GM03348 (cell line): ENCODE measurements at places on chromosomes 1 and 21.
A peak's percentile ranks its signal among the peaks of the same experiment; 100 is the strongest.

DNA sequence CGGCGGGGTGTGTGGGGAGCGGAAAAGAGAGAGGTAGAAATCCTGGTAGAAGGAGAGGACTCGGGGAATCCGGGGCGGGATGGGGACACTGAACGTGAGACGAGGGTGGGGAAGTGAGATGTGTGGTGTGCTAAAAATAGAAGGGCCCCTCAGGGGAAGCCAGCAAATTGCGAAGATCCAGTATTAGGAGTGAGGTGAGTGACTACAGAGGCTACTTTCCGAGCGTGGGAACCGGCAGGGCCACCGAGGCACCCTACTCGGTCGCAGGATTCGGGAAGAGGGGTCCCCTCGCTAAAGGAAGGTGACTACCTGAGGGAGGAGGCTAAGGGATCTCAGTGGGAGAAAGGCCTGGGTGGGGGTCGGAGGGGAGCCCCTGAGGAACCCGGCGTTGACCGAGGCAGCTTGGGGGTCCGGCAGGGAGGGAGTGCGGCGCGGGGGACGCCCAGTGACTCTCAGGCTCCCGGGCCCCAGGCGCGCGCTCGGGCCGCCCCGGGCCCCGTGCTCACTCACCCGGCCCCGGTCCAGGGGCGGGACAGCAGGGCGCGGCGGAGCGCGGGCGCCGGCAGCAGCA is 318 bp downstream of the ALDH4A1 start:
- peak; percentile 50 for DNase-seq

GRCh38 chr21:39660191-39660980 is 47.6 kb downstream of the B3GALT5 start:
- peak; percentile 83 for DNase-seq

- no peak for DNase-seq
Measured at GRCh38 chr21:38499296-38499695, 1.0 kb upstream of the ERG start.

GRCh38 chr1:52057876-52058415 is 1.9 kb downstream of the BTF3L4 start:
- peak; percentile 20 for DNase-seq

DNA sequence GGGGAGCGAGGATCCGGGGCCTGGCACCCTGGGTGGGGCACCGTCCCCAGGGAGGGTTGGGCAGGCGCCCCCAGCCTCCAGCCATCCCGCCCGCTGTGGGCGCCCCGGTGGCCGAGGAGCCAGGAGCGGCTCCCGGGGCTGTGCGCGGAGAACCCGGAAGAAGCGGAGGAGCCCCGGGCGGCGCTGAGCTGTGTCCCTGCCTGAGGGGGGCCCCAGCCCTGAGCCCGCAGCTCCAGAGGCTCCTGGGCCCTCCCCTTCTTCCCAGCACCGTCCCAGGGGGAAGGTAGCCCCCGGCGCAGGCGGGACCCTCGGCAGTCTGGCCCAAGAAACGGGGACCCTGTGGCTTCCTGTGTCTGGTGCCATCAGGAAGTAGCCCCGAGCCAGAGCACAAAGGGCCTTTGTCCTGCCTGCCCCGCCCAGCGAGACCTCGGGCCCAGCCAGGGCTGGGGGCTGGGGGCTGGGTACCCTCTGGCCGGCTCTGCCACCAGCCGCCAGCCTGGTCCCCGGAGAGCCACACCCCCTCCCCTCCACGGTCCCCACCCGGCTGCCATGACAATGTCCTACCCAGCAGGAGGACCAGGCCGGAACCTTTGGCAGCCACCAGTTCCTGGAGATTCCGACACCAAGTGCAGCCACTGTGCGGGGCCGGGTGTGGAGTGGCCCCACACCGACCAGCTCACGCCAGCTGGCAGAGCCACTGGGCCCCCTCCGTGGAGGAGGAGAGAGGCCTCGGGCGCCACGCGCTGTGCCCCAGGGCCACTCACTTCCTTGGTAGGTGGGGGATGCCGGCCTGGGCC is 15.6 kb upstream of the TTLL10 start:
- DNase-seq = peak; percentile 77

- peak; percentile 18 for DNase-seq
Measured at GRCh38 chr1:182952677-182953444, at the start of gene SHCBP1L. Gene SHCBP1L (minus strand): TSS chr1:182953166. CDS start chr1:182953133, 33 bp downstream.

GRCh38 chr1:24901791-24902470 is 28.1 kb downstream of the RUNX3 start:
- DNase-seq = no peak

DNA sequence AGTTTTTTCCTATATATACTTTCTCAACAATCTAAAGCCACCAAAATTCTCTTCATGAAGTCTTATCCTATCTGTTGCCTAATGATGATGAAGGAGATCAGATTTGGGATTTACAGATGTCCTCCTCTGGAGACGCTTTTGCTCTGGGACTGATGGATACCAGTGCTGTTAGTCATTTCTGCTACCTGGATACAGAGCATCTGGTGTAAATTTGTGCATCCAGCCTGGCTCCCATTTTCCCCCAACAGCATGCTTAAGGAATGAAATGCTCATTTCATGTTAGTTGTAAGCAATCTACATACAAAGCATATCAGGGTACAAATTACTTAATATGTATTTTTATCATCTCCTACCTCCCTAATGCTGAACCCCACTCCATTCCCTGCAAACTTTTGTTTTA is 57.7 kb downstream of the HNRNPR start:
- DNase-seq = peak; percentile 38

DNA sequence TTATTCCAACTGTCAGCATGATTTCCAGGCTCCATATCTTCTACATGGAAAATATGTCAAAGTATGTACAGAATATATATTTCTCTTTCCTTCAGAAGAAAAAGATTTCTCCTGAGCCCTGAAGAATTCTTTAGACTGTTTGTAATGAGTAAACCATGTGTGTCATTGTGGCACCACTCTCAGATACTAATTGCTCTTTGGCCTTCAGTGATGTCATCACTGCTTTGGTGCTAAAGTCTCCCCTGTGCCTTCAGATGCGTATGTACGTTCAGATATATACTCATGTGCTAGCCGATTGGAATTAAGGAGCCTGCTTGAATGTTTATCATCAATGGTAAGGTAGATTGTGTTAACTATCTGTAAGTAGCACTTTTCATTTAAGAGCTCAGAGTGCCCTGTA is 20.6 kb upstream of the NBL1 start:
- DNase-seq = no peak

DNA sequence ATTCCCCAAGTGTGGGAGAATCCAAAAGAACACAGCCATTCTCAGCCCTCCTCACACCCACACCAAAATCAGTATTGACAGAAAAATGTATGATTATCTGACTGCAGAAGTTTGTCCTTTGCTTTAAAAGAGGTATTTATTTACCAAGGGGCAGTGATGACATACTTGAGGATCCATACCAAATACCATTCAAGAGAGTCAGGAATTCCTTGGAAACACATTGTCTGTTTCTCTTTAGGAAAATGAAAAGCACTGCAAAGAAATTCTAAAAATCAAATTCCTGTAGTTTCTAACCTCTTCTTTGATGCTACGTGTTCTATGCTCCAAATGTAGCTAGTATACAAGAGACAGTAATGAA is 509.6 kb upstream of the CXADR start:
- DNase-seq = peak; percentile 51
